ENCODE measurements at places on chromosomes 3 and 15.
A peak's percentile ranks its signal among the peaks of the same experiment; 100 is the strongest.

- DNase-seq, result no peak
These were observed 292.1 kb downstream of the CGGBP1 start for GRCh38 chr3:87766721-87767120.

DNA sequence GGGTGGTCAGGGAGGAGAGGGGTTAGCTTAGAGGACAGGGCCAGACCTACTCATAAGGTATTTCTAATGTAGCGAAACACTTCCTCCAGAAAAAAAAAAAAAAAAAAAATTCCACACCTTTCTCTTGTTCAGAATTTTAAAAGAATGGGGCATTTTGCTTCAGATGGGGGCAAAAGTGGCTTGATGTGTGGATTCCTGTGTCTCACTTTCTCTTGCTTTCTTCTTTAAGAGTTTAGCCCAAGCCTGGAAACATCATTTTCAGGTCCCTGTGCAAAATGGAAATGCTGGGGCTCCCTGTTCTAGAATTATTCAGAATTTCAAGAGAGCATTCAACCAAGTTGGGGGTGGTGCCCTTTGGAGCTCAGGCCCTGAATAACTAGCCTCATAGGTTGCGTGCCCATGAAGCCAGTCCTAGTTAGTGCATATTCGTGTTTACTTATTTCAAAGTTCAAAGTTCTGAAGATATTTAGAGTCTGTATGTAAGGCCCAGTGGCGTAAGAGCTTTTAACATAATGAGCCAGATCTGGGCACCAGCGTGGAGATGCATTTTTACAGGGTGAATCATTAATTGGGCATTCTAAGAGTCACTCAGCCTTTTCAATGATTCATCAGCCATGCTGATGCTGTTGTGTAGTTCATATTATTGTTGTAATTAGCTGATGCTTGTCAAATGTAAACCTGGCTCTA, 104.5 kb downstream of the RPLP1 start:
- no peak for DNase-seq

GRCh38 chr15:25825207-25825606, 37.9 kb downstream of the ATP10A start:
- DNase-seq, result no peak

- no peak for DNase-seq
These were observed 723 bp upstream of the DRD3 start for GRCh38 chr3:114179575-114179974.

DNA sequence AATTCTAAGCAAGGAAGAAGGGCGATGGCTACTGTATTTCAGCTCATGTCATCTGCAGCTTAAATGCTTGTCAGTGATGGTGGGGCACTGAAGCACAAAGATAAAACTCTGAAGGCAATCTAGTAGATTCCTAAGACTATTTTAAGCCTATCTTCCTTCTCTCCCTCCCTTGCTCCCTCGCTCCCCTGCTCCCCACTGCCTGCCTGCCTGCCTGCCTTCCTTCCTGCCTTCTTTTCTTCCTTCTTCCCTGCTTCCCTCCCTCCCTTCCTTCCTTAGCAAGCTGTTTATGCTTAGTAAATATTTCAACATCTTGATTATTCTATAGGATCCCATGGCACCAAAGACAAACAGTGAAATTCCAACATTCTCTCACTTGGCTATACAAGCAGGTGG, 99.6 kb downstream of the OXSM start:
- no peak for DNase-seq

DNA sequence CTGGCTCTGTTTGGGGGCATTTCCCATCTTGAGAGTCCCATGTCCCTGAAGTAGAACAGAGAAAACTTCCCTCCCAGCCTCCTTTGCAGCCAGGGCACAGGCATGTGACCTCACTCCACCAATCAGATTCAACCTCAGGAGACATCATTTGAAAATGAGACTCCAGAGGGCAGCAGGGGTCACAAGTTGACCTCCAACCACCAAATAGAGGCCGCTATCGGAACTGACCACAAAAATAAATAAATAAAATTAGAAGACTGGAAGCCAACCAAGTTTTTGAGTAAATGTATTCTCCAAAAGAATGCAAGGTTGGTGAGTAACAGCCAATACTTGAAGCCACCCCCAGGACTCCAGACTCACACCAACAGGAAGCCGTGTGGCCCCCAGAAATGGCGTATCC, 106.5 kb downstream of the CHSY1 start:
- DNase-seq, result no peak

DNA sequence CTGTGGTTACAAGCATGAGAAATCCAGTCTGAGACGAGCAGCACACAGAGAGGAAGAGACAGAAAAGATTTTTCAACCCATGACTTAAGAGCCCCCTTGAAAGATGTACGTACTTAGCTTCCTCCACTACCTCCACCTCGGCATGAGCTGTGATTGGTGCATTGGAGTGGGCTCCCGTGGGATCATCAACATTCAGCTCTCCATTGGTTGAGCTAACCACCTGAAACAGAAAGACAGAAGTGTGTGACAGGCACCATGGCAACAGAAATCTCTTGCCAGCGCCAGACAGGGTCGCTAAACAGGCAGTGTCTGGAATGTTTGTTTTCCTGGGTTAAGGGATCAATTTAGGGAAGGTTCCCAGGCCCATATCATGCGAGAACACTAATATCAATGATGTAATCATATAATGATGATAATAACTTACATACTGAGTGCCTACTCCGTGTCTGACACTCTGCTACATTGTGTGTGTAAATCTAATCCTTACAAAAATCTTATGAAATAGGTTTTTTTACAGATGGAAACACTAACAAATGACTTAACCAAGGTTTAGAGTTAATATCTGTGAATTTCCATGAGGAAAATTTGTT, 17.5 kb upstream of the PPIB start:
- peak; percentile 30 for DNase-seq

DNA sequence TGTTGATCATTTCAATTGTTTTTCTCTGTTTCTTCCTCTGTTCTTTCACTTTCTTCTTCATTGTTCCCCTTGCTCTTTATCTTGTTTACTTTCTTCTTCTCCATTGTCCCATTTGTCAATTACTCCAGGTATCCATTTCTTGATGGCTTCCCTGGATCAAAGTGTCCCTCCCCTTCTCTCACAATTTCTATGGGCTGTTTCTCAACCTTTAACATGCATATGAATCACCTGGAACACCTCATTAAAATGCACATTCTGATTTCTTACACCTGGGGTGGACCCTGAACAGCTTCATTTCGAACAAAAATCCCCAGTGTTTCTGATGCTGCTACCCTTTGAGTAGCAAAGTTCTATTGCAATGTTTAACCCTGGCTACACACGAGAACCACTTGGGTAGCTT, 454.8 kb downstream of the EPHA6 start:
- no peak for DNase-seq

DNA sequence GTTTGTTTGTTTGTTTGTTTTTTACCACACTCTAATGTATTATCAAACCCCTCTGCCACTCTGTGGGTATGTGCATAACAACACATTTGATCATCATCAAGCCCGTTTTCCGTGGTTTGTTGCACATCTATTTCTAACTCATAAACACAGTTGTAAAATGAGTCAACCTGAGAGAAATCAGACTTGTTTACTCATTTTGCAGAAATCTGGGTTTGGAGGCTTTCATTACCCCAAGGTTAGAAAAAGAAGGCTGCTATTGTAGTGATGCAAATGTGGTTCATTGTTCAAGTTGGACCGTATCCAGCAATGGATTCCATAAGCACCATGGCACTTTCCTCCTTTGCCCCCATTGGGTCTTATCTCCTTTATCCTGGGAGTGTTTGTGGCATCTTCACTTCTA, 353.2 kb upstream of the SOX2 start:
- DNase-seq, result no peak

DNA sequence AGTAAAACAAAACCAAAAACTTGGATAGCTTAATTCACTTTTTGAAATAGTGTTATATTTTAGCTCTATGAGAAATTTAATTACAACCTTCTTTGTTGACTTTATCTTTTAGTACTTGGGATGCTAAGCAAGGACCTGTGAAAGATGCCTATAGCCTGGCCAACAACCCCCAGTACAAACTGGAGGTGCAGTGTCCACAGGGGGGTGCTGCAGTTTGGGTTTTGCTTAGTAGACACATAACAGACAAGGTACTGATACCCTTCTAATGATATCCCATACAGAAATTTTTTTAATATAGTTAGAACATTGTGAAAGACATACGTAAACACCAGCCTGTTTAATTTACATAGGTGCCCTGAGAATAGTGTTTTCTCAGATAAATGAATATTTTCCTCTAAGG, 35.3 kb downstream of the CAPN7 start:
- DNase-seq, result no peak

DNA sequence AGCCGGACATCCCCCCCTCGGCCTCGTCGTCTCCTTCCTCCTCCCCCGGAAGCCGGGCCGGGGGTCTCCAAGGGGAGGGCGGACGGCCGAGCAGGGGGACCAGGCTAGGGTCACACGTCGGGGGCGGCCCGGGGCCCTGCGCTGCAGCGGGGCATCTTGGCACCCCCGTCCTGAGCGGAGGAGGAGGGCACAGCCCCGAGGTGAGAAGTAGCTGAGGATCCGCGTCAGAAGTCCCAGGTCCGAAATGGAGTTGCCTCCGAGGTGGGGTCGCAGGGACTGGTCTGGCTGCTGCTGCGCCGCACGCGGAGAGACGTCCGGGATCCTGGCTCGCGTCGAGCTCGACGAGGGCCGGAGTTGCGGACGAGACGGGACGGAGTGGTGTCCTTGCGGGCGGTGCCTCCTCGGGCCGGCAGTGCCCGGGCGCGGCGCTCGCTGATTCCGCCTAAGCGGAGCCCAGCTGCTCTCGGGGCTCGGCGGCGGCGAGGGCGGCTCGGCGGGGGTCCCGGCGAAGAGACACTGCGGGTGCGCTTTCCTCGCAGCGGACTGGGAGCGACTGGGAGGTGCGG, at the start of gene ADCY5:
Gene ADCY5, minus strand, starts transcription at position 555 of the 566 bp plus-strand sequence. Its CDS starts 545 bp downstream, at position 10.
- peak; percentile 56 for DNase-seq

DNA sequence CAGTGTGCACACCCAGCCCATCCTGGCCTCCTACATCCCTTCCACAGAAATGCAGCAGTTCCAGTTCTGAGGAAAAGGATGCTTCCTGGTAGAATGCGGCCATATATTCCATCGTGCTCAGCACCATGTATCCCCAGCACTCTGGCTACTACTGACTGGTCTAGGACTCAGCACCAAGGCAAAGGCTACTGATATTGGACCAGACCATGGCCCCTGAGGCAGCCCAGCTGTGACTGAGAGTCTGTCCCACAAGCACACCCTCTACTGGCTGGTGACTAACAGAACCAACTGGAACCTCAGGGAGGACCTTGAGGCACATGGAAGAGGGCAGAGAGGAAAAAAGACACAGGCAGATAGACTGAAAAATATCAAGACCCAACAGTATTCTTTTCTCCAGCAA, 30.0 kb downstream of the TARS3 start:
- no peak for DNase-seq

GRCh38 chr3:176376531-176376930, 820.8 kb downstream of the TBL1XR1 start:
- no peak for DNase-seq

DNA sequence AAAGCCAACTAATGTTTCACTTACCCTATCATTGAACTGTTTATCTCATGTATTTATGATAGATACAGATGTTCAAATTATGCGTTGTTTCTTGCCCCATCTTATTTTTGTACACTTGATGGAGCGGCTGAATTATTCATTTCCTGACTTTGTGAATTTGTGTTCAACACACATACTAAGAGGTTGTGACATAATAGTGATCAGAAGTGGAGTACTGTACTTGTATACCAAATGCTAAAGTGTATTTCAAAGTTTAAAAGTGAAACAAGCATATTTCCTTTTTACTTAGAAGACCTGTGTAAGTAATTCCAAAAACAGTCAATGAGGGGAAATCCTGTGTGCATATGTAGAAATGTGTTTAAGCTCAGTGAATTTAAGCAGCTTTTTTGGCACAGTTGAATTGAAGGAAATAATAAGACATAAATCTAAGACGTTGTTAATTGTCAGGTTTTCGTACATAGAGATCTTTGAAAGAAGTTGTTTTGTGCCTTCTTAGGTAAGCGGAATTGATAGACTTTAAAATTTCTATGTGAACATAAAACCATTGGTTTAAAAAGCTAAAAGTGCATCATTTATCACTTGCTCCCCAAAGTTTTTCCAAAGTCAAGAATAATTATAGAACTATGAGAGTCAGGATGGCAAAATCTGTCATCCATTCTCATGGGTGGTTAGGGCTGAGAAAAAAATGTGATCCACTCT, 1.9 kb downstream of the NFKBIZ start:
- no peak for DNase-seq

- peak; percentile 100 for DNase-seq
These were observed 554 bp upstream of the GSK3B start for GRCh38 chr3:120094776-120095225.

DNA sequence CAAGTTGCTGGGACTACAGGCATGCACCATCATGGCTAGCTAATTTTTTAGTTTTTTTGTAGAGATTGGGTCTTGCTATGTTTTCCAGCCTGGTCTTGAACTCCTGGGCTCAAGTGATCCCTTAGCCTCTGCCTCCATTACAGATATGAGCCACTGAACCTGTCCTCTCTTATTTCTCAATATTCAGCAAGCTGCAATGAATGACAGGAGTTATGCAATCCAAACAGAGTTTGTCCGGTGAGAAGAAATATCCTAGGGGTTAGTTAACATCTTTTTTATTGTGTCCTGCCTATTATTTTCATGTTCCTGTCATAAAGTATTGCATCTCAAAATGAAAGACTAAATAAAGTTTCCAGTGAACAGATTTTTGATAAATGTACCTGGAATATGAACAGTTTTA, 1161.4 kb downstream of the OTOL1 start:
- DNase-seq, result no peak

GRCh38 chr3:126102011-126102410, 18.1 kb upstream of the SLC41A3 start:
- no peak for DNase-seq

DNA sequence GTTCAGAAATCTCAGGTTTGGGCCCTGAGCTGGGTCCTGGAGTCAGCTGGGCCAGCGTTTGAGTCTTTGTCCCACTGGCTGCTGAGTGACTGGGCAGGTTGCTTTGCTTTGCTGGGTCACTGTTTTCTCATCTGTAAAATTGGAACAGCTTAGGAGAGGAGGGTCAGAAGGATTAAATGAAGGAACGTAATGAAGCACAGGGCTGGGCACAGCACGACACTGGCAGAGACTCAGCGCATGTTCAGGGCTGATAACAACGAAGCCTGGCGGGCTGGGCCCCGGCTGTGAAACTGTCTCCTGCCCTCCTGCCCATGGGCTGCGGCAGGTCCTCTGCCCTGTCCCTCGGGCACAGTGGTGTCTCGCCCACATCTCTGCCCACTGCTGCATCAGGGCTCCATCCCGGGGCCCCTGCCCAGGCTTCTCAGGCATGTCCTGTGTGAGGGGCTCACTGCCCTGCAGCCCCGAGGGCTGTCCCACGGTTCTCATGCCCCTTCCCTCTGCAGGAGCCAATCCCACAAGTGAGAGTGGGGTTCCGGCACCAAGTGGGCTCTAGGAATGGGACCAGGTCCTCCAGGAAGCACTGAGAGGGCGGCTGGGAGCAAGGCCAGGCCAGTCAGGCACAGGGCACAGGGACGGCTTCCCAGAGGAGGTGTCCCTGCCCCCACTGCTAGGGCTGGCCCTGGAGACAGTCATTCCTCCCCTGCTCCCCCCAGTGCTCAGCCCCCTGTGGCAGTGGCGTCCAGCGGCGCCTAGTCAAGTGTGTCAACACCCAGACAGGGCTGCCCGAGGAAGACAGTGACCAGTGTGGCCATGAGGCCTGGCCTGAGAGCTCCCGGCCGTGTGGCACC, 88.0 kb downstream of the TBC1D2B start:
- DNase-seq, result no peak
